ENCODE measurements at places on chromosomes 5 and 9.

GRCh38 chr5:93476251-93476742 lies 104.7 kb downstream of the NR2F1-AS1 start:
- DNase-seq: no peak

DNA sequence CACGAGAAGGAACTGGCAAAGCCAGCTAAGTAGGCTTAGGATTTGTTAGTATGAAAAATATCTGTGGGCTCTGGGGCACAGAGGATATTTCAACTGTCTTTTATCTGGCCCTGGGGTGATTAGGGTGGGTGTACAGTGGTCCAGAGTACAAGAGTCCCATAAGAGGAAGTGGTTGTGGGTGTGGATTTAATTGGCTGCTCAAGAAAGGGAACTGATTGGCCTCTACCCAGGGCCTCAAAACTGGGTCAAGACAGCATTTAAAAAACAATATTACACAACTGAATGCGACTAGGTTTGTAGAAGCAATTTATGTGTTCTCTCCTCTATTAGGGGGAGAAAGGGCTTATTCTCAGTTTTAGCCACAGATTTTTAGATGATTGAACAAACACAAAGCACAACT lies 1353.4 kb upstream of the WWC1 start:
- DNase-seq: no peak

GRCh38 chr9:78397454-78397853 lies 100.5 kb downstream of the PSAT1 start:
- DNase-seq: peak; percentile 44

GRCh38 chr9:83620841-83621636 lies 1.9 kb upstream of the IDNK start:
- DNase-seq: peak; percentile 82

- DNase-seq: no peak
Measured at GRCh38 chr5:156534906-156535485, 208.0 kb downstream of the SGCD start.

- no peak for DNase-seq
Measured at GRCh38 chr9:89610391-89610925, 5.6 kb downstream of the GADD45G start.

DNA sequence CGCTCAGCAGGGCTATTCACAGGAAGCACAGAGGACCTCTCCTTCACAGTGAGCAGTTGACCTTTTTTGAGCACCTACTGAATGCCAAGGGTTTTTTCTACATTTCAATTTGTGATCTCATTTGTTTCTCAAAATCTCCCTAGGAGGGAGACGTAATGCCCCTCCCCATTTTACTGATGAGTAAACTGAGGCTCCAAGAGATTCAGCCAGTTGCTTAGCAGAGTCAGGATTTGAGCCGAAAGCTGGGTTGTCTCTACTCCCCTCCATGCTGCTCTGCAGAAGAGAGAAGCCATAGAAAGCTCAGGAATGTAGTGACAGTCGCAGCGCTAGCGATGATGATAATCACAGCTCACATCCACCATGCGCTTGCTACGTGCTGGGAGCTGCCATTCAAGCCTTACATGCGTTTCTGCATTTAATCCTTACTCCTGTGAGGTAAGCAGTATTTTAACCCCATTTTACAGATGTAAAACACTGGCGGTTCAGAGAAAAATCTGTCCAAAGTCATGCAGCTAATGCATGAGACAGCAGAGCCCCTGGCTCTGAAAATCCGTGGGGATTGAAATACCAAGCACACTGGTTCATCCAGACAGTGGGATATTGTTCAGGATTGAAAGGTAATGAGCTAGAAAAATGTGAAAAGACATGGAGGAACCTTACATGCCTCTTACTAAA lies 33.8 kb downstream of the ERGIC1 start:
- DNase-seq: no peak

DNA sequence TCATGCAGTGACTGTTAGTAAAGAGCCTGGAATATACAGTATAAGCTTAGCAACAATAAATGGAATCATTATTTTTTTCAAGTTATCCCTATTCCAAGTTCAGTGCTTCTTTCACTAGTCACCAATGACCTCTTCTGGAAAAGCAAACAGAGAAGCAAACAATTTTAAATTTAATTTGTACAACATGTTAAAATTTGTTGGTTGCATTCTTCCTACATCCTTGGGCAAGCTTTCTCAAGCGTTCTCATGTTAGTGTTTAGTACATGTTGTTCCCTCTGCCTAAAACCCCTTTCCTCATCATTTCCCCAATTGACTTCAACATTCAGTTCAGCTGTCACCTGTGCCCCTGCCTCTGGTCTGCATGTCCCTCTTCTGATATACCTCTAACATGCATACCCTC lies 123.4 kb downstream of the SEC61B start:
- DNase-seq: no peak

DNA sequence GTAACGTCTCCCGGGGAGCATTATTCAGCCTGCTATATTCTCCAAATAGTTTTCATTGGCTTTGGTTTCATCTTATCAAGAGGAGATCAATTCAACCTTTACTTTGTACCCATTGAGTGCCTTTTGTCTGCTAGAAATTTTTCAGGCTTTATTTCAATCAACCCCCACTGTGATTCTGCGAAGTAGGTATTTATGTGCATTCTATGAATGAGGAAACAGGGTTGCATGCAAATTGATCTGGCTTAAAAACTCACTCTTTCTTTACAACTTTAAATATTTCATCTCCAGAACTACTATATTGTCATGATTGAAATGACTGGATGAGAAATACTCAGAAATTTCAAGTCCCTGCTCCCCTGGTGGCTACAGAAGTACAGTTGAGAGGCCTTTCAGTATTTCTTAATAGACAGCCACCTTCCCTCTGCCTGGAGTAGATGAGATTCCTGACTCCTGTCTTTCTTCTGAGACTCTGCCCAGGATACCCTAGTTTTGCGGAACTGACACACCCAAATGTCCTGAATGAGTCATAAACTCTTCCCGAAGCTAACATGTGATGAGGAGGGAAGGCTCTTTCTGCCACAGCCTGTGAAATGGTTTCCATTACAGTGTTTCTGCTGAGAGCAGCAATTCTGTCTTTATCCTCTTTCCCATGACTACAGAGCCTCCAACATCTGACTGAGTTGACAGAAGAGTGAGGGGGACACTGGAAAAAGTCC lies 52.6 kb upstream of the TNC start:
- DNase-seq: peak; percentile 25

DNA sequence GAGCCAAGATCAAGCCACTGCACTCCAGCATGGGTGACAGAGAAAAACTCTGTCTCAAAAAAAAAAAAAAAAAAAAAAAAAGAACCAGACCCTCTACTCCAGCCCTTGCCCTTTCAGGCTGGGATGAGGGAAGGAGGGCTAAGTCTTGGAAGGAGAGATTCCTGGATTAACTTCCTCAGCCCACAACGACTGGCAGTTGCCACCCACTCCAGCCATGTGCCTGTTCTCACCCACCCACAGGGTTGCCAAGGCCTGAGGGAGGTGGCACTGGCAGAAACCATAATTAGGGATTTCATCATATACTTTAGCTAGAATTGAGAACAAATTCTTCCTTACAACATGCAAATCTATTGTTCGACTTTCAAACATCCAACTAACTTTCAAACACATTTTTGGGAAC lies 87.8 kb upstream of the SLC30A5 start:
- no peak for DNase-seq

- DNase-seq: no peak
Measured at GRCh38 chr9:21294364-21294774, 10.7 kb downstream of the IFNA5 start.

- no peak for DNase-seq
Measured at GRCh38 chr9:72226146-72226812, 77.0 kb downstream of the GDA start.

GRCh38 chr9:94681508-94681907 lies 42.2 kb upstream of the FBP1 start:
- peak; percentile 79 for DNase-seq

DNA sequence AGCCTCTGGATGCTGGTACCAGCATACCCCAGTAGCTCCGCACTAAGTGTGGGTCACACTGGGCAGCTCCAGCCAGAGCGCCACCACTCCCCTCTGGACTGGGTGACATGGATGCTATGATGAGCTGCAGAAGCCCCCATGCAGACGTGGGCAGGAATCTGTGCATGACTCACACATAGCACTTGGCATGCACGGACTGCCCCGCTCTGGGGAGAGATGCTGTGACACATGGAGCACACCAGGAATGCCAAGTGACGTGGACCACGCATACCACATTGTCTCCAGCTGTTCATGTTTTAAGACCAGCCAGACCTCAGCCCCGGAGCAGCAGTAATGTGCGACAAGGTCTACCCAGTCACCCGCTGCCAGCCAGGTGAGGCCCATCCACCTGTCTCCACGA lies 64.1 kb downstream of the SEMA4D start:
- no peak for DNase-seq

DNA sequence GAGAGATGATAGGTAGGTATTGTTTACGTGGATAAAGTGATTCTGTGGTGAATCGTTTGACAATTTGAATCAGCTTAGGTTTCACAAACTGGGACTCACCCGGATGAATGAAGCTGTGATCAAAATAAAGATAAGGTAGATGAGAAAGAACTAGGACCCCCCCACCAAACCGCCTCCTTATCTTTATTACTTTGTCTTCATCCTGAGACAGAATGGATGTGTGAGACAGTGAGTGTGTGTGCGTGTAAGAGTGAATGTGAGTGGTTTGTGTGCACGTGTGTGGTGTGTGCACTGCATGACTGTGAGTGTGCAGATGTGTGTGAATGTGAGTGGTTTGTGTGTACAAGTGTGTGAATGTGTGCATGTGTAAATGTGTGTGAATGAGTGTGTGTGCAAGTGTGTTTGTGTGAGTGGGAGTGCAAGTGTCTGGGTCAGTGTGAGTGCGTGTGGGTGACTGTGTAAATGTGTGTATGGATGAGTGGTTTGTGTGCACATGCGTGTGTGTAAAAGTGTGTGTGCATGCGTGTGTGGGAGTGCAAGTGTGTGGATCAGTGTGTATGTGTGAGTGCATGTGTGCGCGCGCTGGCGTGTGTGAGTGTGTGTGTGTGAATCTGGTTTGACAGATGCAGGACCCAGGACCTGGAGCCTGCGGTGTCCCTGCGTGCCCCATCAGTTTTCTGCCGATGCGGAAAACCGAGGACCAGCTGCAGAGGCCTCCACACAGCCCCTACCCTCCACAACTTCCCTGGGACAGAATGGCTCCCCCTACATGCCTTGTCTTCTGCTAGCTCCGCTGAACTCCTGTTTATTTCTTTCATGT lies 11.4 kb upstream of the ENG start:
- no peak for DNase-seq

DNA sequence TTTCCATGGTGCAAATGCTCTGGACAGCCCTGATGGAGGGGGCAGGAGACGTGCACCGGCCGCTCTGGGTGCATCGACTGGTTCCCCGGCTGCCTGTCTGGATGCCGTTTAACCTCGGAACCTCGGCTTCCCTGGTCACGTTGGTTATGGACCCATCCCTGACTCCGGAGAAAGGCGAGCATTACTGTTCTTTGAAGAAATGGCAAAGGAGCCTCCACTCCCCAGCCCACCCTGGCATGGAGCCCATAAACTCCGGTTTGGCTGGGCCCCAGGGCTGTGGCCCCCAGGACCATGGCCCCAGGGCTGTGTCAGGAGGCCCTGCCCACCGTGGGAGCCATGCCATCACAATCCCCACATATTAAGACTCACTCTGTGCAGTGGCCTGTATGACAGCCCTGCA lies 28.9 kb downstream of the DBH start:
- DNase-seq: no peak

DNA sequence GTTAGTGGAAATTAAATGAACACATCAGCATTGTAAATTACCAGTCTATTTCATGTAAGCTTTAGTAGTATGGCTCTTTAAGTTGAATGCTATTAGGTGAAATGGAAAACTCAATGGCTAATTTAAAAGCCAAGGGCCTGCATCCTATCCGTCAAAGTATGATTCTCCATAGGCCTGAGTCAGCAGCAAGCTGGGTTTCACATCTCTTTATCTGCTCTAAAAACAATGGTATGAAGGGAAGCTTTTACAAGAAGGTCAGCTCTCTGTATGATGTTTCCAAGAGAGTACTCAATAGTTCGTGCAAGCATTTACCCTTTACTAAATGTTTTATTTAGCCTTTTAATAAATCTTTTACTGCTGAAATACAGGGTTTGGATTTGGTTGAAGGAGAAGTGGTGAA lies 62.8 kb downstream of the MAP1B start:
- no peak for DNase-seq

- DNase-seq: no peak
Measured at GRCh38 chr5:149341876-149342275, 3.4 kb upstream of the GRPEL2 start.

DNA sequence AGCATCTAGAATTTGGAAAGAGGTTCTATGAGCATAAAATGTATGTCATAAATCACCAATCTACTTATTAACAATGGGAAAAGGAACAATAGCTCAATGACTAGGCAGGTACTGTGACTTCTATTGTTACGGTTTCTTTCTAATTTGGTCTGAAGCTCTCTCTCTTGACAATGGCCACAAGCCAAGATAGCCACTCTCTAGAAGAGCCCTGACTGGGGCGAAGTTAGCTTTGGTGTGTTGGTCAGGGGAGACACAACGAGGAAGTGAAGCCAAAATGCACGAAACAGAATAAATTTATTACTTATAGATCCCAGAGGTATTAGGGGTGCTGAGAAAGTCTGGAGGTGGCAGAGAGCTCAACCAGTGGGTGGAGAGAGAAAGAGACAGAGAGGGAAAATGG lies 9.4 kb upstream of the RAD23B start:
- DNase-seq: no peak

GRCh38 chr5:76493190-76493837 lies 90.2 kb downstream of the IQGAP2 start:
- no peak for DNase-seq

DNA sequence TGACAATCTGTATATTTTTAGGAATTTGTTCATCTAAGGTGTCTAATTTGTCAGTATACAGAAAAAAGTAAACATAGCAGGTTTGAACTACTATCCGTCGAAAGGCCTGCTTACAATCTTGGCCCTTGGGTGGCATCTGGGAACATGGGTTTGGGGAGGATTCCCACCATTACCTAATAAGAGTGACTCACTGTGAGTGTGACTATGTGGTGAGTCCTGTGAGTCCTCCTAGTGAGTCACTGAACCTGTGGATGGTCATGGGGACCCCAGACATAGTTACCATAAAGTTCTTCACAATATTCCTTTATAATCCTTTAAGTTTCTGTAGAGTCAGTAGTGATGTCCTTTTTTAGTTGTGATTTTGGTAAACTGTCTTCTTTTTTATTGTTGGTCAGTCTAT lies 37.0 kb downstream of the RNF130 start:
- DNase-seq: no peak

- DNase-seq: no peak
Measured at GRCh38 chr5:168822745-168823281, 243.6 kb upstream of the PANK3 start.

GRCh38 chr5:107464416-107464815 lies 206.3 kb downstream of the EFNA5 start:
- DNase-seq: no peak

GRCh38 chr5:10441992-10442435 lies 335 bp downstream of the ROPN1L start:
- no peak for DNase-seq
